ENCODE measurements at places on chromosomes 1 and 21.

GRCh38 chr1:53557369-53557768, 98.2 kb downstream of the DMRTB1 start:
- DNase-seq: no peak

- no peak for DNase-seq
Measured at GRCh38 chr1:8370046-8370881, 52.4 kb downstream of the SLC45A1 start.

DNA sequence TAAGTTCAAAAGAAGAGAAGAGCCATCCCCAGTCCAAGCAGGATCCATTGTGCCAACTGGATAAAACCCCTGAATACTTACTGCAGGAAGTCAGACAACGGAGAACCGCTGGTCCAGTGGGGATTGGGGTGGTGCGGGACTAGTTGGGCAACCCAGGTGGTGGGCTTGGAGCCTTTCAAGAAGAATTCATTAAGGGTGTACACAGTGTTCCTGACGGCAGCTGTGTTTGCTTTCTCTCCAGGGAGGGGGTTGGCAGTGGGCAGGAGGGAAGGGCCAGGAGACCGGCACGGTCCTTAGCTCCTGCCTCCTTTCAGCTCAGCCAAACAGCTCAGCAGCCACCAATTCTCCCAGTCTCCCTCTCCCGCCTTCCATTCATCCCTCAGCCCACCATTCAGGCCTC, 7.1 kb upstream of the CDK18 start:
- DNase-seq: no peak

DNA sequence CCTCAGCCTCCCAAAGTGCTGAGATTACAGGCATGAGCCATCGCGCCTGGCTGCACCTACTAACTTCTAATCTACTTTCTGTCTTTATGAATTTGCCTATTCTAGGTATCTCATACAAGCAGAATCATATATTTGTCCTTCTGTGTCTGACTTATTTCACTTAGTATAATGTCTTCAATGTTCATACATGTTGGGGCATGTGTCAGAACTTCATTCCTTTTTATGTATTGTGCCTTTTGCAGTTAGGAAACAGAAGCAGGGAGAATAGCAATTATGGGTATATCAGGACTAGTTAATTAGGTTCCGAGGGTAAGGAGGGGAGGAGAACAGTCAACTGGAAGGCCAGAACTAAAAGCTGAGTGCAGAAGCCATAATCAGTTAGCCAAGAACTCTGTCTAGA, 18.0 kb upstream of the NIBAN1 start:
- no peak for DNase-seq

GRCh38 chr1:43979528-43980254, 681 bp downstream of the B4GALT2 start:
- DNase-seq: no peak

- DNase-seq: no peak
Measured at GRCh38 chr1:77925518-77925917, 37.1 kb downstream of the NEXN start.

GRCh38 chr1:56957931-56958330, 7.9 kb downstream of the C8B start:
- no peak for DNase-seq

DNA sequence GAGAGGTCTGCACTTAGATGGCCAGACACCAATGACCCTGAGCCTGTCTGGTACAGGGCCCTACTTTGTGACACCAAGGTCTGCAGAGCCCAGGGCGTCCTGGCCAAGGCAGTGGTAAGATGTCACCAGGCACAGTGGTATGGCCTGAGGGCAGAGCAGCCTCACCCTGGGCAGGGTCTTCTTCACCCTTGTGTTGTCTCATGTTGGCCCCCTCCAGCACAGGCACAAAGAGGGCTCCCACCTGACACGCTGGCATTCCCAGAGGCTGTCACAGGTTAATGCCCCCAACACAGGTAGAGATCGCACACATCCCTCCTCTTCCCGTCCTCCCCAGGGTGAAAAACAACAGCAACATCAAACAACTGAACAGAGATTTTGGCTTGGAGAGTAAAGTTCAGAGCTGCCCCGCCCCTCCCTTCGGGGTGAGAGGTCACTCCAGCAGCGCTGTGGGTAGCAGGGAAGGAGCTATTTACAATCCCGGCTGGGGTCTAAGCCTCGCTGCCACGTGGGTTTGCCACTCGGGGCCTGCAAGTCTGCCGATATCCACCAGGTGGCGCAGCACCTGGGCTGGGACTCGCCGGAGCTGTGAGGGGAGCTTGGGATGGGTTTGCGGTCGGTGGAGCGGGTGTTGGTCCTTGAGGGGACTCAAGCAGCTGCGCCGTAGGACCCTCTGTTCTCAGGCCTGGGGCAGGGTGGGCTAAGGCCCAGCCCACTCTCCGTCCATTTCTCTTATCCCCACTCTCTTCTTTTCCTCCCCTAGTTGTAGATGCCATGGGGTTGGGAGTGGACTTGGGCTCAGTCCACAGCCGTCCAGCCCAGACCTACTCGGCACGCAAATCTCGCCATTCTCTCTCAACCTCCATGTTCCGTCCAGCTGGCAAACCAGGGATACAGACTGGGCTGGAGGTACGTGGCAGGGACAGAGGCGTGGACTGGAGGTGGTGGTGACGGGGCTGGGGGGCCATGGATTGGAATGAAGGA, 12.7 kb downstream of the EFNA3 start:
- DNase-seq: peak; percentile 64

DNA sequence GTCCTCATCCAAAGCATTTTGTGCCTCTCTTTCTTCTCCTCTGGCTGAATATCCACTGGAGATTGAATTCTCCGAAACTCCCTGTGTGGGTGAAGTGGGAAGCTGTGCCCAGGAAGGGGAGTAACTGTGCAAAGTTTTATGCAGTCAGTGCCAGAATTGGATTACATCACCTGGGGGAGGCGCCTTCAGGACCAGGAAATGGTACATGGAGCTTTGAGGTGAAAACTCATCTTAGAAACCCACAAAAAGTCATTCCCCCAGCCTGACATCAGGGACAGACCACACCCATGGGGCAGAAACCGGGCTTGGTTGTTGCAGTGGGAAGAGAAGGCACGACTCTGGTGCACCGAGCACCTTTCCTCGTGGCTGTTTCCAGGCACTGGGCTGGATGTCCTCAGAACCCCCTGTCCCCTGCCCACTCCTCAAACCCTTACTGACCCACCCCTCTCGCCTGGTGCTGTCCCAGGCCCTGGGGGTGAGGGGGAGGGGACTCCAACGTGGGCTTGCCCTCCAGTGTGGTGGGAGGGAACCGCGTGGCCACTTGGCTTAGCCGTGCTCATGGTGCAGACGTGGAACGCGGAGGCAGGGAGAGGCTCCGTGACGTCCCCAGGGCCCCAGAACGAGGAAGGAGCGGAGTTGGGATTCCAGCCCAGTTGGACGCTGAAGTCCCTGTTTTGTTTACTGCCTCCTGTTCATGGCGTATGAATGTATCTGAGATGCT, 15.7 kb downstream of the TFF3 start:
- no peak for DNase-seq

DNA sequence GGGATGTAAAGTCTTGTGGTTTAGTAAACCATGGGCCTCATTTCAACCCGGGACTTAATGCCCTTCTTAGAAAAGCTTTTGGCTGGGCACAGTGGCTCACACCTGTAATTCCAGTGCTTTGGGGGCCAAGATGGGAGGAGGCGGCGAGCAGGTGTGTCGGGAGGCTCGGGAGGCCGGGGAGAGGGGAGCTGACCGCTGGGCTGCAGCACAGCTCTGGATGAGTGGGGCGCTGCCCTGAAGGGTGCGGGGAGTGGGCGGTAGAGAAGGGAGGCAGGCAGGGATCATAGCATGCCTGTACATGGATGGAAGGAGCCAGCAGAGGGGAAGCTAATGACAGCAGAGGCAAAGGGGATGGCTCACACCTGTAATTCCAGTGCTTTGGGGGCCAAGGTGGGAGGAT, 31.0 kb downstream of the LHX4 start:
- DNase-seq: no peak

GRCh38 chr1:231971397-231972110, 345.0 kb downstream of the DISC1 start:
- no peak for DNase-seq

DNA sequence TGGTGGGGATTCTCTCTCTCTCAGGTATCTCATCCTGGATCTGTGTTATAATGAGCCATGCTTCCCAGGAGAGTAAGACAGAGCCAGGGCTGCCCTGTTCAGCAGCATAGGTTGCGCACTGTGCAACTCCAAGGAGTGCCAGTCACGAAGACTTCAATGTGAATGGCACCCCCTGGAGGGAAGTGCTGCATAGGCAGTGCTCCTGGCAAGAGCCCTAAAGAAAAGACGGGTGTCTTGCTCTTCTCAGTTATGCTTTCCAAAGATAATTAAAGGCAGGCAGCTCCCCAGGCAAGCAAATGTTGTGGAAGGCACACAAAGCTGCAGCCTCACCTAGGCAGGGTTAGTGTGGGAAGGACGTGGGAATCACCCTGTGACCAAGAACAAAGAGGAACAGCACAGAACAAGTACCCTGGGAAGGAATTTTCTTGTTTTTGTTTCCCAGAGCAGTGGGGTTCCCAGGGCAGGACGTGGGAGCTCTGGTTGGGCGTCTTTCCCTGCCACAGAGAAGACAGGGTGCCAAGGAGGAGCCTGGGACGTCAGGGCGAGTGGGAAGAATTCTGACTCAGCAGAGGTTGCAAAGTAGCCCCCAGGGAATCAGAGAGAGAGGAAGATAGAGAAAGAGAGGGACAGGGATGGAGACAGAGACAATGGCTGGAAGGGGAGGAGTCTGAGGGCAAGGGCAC, 120.9 kb downstream of the KCNN3 start:
- no peak for DNase-seq

DNA sequence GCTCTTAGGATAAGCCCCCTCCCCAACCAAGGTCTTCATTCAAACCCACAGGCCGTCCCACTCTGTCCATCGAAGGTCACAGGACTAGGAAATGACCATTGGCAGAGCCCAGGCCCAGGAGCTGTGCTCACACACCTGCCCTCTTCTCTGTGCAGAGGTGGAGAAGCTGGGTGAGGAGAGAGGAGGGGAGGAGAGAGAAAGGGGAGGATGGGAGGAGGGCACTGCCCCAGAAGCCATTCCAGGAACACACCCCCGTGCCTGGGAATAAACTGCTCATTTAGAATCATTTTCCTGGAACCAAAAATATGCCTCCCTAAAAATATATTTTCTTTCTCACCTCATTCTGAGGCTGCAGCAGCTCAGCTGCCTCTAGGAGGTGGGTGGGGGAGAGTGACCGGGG, 6.4 kb upstream of the SDC3 start:
- DNase-seq: no peak

DNA sequence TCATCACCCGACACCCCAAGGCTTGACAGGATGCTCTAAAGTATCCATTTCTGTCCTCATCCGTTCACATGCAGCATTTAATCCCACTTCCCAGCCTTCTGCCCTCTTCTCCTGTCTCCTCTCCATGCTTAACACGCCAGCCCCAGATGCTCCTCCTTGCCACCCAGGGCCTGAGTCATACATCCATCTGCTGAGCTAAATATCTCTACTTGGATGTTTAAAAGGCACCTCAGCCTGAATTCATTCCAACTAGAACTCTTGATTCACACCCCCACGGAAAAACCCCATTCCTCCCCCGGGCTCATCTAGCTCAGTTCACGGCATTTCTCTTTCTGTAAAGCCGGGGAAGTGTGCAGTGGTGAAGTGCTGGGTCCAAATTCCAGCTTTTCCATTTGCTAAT, 27.7 kb downstream of the TEX35 start:
- DNase-seq: no peak

DNA sequence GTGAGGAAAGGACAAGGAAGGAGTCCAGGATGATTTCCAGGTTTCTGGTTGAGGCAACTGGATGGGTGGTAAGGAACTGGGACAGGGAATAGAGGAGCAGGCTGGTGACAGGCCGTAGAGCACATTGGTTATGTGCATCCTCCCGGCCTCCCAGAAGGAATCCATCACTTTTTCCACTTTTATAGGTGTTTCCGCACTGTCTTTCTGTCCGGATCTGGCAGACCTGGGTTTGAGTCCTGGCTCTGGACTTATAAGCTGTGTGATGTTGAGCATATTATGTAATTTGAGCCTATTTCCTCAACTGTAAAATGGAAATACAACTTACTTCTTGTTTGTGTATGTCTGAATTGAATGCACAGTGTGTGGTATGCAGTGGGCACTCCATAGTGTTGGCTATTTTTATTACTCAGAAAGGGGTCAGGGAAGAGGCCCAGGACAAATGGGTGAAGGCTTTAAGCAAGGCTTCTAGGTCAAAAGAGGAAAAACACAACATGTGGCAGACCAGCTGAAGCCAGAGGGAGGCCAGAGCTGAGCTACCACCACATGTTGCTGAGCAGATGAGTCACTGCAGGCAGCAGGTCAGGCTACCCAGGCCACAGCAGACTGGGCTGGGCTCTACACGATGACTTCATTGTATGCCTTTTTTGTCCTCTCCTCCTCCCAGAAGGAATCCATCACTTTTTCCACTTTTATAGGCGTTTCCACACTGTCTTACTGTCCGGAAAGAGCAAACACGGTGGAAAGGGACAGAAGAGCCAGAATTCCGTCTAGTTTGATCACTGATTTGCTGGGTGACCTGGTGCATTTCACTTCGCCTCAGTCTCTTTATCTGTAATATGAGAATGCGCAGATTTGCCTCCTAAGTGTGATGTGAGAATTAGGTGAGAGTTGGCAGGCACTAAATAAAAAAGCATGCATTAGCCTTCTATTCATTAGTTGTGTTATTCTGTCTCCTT, 791 bp upstream of the MAST2 start:
- DNase-seq: no peak

GRCh38 chr21:28480470-28480869, 512.2 kb downstream of the LTN1 start:
- no peak for DNase-seq

GRCh38 chr21:15436031-15436430, 293.8 kb upstream of the USP25 start:
- no peak for DNase-seq

DNA sequence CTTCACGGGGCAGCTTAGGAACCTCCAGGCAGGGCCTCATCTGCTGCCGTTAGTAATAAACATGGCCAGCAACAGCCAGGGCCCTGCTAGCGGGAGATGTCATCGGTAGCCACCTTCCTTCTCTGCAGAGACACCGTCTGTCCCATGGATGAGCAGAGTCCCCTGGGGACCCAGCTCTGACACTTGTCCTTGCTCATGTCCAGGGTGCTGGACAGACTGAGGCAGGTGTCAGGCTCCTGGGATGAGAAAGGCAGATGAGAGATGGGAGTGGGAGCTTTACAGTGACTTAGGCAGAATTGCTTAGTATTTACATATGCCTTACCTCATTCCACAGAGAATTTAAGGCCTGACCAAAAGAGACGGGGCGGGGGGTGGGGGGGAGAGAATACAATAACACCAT, 25.0 kb downstream of the CAPN2 start:
- DNase-seq: no peak

DNA sequence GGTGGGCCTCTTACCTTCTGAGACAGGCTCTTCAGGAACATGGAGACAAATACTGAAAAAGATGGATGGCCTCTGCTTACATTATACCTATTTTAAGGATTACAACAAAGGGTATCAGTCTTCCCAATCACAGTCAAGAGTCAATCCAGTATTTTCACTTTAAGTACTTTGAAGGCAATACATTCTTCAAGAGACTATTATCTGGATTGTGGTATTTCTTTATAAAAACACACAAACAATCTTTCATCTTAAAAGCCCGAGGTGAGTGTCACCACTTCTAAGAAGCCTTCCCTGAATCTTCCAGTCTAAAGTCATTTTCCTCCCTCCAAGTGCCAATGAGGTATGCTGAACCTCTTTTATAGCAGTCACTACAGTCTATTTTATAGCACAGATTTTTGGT, 45.3 kb downstream of the WASF2 start:
- DNase-seq: no peak
